GM20000 (cell line): ENCODE measurements at places on chromosomes 2 and 18.

GRCh38 chr2:237438080-237438940 lies 24.3 kb upstream of the COL6A3 start:
- DNase-seq: no peak

DNA sequence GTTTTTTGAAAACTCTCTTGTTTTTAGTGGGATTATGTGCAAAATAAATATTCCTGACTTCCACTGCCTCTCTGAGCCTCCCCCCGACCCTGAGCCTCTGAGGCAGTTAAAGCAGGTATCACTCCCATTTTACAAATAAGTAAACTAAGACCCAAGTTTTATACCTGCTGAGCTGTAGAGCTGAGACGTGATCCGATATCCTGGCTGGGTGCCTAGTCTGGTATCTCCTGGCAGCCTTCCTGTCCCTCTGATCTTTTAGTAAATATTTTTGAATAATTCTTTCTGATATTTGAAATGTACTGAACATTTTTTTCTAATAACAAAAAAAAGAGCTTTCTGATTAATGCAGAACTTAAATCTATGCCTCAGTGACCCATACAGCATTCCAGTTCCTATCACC lies 108.3 kb upstream of the NOSTRIN start:
- DNase-seq: no peak

DNA sequence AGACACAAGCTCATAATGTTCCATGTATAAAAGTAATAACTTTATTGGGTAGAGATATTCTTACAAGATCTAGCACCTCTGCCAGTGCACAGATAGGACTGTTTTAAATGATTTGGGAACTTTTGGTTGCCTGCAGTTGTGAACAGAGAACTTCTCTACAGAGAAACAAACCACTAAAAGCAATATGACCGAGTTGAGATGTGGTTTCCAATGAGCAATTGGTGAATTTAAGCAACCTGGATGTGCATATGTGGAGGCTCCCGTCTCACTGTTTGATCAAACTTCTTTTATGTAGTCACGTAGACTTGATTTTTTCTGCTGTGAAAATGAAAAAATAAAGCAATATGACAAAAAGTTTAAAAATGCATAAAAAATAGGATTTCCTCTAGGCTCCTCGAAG lies 7.8 kb downstream of the SOX11 start:
- DNase-seq: no peak

DNA sequence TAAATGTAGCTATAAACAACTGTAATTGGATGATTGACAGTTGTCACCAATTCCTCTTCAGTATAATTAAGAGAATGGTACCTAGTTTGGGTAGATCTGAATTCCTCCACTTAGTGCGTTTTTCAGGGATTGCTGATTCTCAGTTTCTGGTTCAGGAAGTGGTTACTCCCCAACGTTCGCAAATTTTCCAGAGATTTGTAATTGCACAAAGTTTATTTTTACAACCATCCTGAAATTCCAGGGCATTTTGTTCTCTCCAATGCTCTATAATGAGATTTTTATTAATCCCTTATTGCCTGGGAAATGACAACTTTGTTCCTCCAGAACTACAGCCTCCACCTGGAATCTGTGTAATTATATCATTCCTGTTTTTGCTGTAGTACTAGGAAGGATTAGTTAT lies 710.6 kb upstream of the ZEB2 start:
- DNase-seq: no peak

- peak; percentile 56 for DNase-seq
Observed at GRCh38 chr2:25420820-25421237, 79.1 kb upstream of the DNMT3A start.

DNA sequence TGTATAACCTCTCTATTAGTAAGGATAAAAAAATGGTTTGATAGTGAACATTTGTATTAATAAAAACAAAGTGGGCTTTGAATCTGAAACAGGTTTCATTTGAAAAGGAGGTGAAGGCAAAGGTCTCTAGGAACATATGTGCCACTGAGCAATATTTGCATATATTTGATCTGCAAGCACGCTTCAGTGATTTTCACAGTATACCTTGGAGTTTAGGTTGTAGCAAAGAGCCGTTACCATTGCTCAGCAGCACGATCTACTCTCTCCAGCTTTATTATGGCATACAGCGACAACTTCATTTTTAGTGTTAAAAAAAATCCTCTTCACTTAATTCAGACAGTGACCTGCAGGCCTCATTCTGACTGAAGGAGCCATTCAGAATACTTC lies 75.8 kb upstream of the ZEB2 start:
- DNase-seq: no peak

DNA sequence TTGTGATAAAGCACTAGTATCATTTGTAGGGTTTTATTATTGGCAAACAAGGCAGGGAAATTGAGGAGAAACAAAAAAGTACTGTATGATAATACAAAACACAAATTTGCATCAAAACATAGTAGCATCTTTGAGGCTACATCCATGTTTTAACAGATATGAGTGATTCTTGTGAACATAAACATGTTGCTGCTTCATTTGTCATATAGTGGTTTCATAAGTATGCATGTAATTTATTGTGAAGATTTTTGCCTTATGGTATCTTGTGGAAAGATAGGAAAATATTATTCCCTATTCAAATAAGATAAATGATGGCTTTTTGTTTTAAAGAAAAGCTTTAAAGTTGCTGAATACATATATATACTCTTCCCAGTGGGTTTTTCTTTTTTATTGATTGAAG lies 60.3 kb downstream of the VRK2 start:
- no peak for DNase-seq

- no peak for DNase-seq
Observed at GRCh38 chr18:55470826-55471225, 117.2 kb downstream of the TCF4 start.

DNA sequence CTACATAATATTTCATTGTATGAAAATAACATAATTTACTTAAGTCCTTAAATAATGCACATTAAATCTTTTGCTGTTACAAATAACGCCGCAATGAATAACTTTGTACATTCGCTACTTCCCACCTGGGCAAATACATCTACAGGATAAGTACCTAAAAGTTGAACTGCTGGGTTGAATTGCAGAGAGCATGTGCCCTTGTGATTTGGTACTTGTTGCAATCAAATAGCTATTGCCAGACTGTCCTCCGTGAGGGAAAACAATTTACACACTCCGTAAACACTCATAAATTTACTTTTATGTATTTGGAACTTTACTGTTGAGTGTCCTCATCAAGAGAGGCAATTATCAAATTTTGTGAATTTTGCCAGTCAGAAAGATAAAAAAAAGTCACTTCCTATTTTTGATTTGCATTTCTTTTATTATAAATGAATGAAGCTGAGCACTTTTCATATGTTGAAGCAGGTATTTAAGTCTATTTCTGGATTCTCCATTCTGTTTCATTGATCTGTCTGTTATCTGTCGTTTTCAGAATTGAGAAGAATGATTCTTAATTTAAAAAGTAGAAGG lies 140.8 kb upstream of the SERTAD2 start:
- no peak for DNase-seq

GRCh38 chr2:128690869-128691268 lies 372.2 kb upstream of the HS6ST1 start:
- DNase-seq: peak; percentile 12

DNA sequence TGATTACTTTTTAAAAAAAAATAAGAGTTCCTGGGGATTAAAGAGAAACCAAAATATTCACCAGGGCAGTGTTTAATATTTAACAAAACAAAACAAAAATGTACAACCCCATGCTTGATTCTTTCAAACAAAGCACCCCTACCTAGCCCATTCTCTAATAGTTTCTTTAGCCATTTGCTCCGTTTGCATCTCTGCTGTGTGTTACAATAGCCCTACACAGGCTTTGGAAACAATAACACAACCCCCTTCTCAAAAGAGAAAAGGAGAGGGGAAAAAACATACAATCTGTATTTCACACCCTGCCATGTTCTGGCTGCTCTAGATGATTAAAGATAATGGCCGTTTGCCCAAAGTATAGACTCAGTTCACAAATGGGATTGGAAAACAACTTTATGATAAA lies 302.9 kb downstream of the CPS1 start:
- DNase-seq: no peak

DNA sequence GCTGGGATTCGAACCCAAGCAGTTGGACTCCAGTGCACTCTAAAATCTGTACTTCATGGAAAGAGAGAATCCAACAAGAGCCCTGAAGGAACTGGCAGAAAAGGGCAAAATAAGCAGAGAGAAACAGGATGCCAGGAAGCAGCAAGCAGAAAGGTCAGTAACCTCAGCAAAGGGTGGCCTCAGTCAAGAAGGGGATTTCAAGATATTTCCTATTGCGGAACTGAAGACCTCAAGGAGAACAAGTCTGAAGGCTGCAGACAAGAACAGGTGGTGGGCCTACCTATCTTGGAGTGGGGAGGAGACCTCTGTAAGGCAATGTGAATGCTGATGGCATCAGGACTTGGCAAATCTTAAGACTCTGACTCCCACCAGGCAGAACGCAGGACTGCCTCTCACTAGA lies 20.1 kb upstream of the MREG start:
- peak; percentile 23 for DNase-seq

DNA sequence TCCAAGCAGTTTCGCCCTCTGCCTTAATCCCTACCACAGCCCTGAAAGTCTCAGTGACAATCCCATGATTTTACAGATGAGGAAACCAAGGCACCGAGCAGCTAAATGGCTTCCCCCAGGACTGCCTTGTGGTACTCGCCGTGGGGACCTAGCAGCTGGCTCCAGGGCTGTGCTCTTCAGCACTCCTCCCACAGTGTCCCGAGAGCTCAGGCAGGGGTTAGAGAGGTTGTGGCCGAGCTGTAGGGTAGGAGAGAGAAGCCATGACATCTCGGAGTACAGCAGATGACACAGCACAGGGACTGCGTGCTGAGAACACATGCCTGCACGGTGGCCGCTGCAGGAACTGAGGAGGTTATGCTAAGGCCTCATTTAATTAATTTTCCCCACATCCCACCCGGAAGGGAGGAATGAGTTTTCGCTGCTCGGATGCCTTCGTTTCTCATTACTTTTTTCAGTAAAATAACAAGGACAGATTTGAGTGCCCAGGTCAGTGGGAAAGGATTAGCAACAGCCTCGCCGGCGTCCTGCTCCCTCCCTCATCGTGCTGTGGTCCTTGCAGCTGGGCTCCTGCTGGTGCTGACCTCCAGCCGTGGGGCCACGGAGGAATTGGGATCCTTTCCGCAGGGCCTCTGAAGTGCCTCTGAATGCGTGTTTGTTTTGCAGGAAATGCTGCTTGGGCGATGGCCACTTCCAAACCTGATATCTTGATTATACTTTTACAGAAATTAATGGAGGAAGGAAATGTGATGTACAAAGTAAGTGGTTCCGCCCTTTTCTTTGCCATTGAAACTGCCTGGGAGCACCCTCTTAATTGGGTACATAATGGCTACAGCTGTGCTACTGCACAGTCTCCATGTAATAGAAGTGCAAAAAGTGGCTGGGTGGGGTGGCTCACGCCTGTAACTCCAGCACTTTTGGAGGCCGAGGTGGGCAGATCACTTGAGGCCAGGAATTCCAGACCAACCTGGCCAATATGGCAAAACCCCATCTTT lies 61.2 kb downstream of the WDSUB1 start:
- DNase-seq: no peak

- DNase-seq: no peak
Observed at GRCh38 chr2:123840574-123840973, 184.5 kb upstream of the CNTNAP5 start.

DNA sequence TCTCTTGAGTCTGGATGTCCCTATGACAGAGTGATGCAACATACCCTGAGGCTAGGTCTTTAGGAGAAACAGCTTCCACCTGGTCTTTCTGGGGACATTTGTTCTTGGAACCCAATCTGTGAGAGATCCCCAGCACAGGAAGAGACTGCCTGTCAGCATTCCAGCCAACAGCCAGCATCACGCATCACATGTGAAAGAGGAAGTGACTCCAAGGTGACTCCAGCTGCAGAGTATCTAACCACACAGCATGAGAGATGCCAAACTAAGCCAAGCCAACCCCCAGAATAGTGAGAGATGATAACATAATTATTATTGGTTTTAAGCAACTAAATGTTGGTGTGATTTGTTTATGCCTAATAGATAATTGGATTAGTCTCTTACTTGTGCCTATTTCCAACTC lies 35.7 kb downstream of the C18orf63 start:
- DNase-seq: no peak

DNA sequence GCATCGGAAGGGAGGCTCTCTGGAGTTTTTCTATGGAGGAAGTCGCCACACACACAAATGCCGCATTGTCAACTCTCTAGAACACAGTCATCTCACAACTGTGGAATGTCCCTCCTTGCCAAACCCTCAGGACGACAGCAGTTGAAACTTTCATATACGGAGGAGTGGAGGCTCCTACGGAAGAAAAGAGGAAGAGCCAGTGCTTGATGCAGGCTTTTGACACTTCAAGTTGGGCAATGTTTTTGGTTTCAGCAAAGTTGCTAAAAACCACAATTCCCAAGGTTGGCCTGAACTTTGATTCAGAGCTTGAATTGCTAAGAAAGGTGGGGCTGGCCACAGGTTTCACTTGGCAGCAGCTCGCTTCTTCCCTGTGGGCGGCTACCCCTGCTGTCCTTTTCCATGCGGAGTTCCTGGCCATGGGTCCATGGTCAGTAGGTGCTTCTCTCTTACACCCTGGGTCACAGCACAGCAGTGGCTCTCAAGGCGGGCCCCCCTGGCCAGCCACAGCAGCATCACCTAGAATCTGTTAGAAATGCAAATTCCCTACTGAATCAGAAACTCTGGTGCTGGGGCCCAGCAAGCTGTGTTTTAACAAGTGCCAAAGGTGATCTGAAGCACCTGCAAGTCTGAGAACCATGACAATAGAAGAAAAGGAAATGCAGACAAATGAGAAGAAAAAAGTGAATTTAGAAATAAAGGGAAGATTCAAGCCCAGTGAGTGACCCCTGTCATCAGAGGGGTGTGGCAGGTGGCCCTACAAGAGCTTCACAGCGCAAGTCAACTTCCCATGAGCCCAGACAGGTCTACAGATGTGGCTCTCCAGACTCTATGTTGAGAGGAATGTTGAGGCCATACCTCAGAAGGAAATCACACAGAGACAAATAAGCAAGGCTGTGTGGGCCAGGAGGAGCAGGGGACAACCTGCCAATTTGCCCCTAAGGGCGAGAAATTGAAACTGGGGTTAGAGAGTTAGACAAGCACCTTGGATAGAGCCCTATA lies 856.4 kb downstream of the RNF144A start:
- DNase-seq: peak; percentile 57

GRCh38 chr18:69580107-69580506 lies 179.4 kb downstream of the DOK6 start:
- DNase-seq: peak; percentile 5

- no peak for DNase-seq
Observed at GRCh38 chr2:17798338-17798737, 17.9 kb upstream of the MSGN1 start.

DNA sequence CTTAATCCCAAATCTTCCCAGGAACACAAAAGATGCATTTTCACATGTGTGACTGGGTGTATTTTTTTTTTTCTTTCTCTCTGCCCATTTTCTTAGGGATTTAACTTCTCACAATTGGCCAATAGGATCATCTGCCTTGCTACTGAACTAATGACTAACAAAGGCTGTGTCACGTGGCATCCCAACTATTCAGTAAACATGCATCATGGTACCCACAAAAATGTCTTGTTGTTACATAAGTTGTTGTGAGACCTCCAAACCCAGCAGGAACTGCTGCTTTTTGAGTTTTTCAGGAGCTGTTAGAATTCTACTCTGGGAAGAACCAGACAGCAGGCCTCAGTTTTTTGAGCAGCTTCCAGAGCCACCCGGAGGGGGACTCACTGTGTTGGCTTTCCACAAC lies 31.9 kb downstream of the GAD1 start:
- DNase-seq: no peak

GRCh38 chr18:29586210-29586609 lies 1409.3 kb upstream of the CDH2 start:
- DNase-seq: no peak
